ENCODE measurements at places on chromosomes 7 and 10.

DNA sequence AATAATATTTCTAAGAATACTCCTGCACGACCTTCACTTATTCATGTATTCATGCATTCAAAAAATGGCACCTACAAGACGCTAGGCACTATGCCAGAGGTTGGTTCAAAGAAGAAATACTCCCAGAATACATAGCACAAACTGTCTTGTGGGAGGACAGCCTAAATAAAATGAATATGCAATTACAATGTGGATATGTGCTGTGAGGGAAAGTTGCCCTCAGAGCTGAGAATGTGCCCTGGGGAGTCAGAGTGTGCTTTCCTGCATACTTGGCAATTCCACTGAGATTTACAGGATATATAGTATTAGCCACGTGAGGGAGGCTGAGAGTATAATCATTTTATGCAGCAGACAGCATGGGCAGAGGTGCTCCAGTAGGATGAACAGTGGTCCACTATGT is 872.9 kb downstream of the GRID1 start:
- DNase-seq = no peak

DNA sequence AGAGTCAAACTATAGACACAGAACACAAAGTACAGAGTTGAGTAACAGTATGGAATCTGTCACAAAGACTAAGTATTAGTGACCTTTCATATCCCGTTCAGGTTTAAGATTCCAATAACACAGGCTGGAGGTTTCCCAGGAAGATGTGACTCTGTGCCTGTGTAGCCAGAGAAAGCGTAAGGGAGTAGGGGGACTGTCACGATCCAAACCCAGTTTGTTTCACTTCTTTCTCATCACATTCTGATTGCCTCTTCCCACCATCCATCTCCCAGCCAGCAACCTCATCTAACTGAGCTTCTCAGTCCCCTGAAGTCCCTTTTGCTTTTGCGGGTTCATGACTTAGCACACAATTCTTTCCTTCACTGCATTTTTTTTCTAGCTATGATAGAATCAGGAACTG is 76.4 kb upstream of the NPVF start:
- no peak for DNase-seq

- no peak for DNase-seq
Observed at GRCh38 chr7:144866189-144866588, 30.3 kb upstream of the TPK1 start.

GRCh38 chr7:11415101-11415500 is 416.9 kb downstream of the THSD7A start:
- no peak for DNase-seq

GRCh38 chr7:128951296-128951695 is 13.6 kb downstream of the IRF5 start:
- DNase-seq = no peak

GRCh38 chr7:77558284-77558967 is 21.3 kb downstream of the PTPN12 start:
- no peak for DNase-seq

GRCh38 chr7:835485-836401 is 3.5 kb downstream of the SUN1 start:
- no peak for DNase-seq

- DNase-seq = peak; percentile 99
Observed at GRCh38 chr10:117375360-117376178, at the start of gene PDZD8. Gene PDZD8 (minus strand): TSS chr10:117375440. CDS start chr10:117375227, 213 bp downstream.

GRCh38 chr10:112404617-112405016 is 30.7 kb downstream of the ACSL5 start:
- DNase-seq = no peak

DNA sequence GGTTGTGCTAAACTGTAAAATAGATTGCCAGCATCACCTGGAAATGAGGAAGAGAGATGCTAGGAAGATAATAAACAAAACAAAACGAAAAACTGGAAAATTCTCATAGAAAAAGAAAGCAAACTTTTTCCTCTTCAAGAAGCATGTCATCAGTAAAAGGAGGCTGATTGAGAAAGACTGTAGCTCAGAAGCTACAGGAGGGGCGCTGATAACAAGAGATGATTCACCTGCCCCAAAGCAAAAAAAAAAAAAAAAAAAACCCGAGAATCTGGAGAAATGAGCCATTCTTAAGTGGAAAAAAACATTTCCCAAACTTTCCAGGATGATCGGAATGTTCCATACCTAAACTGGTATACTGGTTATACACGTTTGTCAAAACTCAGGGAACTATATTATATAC is 130.5 kb upstream of the C1QL3 start:
- DNase-seq = no peak

- DNase-seq = no peak
Observed at GRCh38 chr10:43233601-43234430, 33.0 kb downstream of the RASGEF1A start.

DNA sequence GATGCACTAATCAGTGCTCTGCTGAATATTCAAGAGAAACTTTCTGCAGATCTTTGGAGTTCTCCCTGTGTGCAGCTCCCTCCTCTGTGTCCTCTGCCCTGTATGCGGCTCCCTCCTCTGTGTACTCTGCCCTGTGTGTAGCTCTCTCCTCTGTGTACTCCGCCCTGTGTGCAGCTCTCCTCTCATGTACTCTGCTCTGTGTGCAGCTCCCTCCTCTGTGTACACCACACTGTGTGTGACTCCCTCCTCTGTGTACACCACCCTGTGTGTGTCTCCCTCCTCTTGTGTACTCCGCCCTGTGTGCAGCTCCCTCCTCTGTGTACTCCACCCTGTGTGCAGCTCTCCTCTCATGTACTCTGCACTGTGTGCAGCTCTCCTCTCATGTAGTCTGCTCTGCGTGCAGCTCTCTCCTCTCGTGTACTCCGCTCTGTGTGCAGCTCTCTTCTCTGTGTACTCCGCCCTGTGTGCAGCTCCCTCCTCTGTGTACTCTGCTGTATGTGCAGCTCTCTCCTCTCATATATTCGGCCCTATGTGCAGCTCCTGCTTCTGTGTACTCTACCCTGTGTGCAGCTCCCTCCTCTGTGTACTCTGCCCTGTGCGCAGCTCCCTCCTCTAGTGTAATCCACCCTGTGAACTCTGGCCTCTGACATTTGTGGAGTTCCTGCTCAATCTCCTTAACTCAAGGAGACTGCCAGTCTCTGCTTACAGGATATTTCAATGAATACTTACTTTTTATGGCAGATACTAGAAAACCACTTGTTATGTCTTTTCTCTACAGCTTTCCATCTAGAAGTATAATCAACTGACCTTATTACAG is 280.4 kb downstream of the GLRX3 start:
- no peak for DNase-seq

DNA sequence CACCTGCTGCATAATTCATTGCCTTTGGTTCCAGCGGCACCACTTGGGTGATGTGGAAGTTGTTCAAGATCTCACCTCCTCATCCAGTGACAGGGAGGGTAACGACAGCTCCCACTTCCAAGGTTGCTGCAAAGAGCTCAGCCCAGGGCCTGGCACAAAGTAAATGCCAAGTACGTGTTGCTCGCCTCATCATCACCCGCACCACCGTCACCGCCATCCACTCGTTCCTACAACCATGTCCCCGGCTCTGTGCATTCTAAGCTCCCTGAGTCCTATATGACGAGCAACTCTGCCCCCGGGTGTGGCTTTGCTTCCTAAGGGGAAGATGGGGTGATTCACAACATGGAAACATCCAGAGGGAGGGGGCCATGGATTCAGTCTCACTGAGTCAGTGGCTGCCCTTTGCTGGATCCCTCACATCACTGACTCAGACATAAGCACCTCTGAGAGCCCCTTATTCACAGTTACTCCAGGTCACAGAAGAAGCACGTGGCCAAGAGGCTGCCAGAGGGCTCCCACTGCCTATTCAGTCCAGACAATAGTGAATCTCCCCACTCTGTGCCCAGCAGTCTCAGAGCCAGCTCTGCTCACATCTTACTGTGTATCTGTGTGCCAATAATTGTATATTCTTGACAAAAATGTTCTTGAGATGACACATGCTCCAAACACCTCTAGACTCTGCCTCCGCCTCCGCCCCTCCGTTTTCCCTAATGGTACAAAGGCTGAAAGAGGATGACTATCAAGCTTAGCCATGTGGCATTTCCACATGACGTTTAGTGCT is 159.1 kb downstream of the GFRA1 start:
- DNase-seq = no peak

- no peak for DNase-seq
Observed at GRCh38 chr10:104622598-104623209, 18.4 kb upstream of the SORCS3 start.

- DNase-seq = no peak
Observed at GRCh38 chr7:157445246-157445955, 108.6 kb downstream of the DNAJB6 start.

GRCh38 chr7:5636914-5637313 is 144.5 kb downstream of the RNF216 start:
- DNase-seq = peak; percentile 45

- DNase-seq = no peak
Observed at GRCh38 chr7:4835398-4836205, 26.2 kb downstream of the PAPOLB start.

DNA sequence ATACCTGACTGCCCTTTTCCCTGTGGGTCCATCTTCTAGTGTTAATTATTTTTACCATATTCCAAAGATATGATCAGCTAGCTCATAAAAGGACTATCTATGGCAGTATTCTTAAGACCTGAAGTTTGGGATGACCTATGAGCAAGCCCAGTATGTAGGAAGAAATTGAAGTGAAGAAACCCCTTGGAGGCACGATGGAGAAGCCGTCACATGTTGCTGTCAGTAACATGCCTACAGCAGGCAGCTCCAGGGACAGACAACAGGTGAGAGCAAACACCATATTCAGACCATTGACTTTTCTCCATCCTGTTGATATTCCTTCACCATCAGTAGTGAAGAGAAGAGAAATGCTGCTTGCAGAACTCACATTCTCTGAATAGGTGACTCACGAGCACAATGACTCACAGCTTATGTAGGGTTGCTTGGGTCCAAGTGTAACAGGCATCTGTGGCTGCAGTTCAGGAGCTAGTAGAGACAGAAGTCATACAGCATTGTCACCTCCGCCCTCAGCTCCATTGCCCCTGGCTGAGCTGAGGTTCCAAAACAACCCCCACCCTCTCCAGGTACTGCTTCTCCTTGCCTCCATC is 8.4 kb upstream of the LYZL2 start:
- DNase-seq = no peak

DNA sequence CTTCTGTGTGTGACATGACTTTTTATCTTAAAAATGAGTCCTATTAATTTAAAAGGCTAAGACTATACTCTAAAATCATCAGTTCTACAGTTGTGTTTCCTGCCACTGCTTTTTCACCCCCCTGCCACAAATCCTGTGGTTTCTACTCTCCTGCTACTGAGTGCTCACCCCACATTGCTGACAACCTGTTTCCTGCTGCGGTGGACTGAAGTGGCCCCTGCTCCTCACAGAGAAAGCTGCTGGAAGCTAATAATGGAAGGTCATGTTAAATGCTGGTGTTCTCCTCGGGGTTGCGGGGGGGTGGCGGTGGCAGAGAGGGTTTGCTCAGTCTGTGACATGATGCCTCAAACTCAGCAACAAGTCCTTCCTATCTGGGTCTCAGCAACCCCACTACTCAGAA is 113.2 kb upstream of the INHBA start:
- DNase-seq = no peak

DNA sequence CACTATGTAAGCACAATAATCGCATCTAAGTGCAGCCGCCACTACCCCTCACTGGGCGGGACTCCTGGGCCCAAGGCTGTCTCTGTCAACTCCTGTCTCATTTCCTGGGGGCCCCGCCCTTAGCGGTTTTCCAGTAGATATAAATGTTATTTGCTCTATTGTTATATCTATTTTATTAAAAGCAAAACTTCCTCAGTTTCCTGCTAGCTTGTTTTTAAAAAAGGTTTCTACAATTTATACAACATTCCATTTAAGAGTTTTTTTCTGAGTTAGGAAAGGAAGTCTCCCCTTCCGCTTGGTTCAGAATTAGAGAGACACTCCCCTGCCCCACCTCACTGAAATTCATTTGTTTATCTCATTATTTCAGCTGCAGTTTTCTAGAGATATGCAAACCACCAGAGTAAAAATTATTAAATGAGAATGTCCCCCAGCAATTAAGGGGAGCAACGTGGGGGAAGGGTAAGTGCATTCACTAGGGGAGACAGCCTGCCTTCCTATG is 82.7 kb downstream of the RAMP3 start:
- DNase-seq = no peak

- DNase-seq = no peak
Observed at GRCh38 chr10:84818961-84819360, 490.6 kb downstream of the CCSER2 start.

DNA sequence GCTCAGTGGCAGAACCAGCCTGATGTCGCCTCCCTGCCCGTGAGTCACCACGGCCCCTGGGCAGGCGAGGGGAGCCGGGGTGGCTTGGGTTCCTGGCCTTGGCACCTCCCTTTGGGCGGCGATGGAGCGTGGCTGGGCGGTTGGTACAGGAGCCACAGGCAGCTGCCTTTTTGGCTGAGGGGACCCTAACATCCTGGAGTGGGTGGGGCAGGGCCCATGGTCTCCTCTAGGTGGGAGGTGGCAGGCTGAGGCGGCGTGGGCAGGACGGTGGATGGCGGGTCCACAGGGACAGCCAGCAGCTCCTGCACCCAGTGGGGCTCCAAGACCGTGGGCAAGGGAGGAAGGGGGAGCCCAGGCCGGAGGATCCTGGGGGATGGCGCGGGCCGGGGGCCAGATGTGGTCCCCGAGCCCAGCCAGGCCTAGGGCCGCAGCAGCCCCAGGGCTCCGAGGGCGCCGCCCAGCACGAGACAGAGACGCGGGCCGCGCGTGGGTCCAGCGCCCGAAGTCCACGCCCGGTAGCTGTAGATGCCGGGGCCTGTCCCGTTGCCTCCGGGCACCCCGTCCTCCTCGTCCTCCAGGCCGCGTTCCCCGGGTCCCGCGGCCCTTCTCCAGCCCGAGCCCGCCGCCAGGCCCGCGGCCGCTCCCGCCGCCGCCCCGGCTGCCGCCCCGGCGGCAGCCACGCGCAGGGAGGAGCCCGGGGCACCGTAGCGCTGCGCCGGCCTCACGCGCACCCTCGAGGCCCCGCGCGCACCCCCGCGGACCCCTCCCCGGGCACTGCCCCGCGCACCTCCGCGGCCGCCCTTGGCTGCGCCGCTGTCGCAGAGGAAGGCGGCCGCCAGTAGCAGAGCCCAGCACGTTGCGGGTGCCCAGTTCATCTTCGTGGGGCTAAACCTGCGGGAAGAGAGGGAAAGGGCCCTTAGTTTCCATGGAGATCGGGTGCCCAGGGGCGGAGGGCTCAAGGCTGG is 1.3 kb downstream of the SPRN start:
- peak; percentile 44 for DNase-seq

- no peak for DNase-seq
Observed at GRCh38 chr7:70299472-70299807, 701.2 kb downstream of the AUTS2 start.

- no peak for DNase-seq
Observed at GRCh38 chr10:31064348-31064747, 32.7 kb upstream of the ZNF438 start.

DNA sequence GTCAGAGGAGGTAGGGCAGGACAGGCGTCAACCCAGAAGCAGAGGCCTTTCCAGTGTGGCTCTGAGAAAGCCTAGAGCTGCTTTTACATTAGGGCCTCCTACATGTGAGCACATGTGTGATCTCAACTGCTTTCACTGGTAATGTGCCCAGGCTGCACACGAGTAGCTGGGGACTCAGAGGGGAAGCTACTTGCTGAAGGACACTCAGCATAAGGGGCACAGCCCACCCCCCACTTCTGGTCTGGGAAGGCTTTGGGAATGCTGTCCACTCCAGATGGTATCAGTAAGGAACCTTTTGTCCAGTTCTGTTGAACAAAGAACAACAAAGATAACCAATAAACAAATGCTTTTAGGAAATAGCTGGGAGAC is 18.9 kb downstream of the PRF1 start:
- DNase-seq = no peak

Measured in right kidney (tissue), 9 donors.